ENCODE measurements at places on chromosomes 2 and 18.

DNA sequence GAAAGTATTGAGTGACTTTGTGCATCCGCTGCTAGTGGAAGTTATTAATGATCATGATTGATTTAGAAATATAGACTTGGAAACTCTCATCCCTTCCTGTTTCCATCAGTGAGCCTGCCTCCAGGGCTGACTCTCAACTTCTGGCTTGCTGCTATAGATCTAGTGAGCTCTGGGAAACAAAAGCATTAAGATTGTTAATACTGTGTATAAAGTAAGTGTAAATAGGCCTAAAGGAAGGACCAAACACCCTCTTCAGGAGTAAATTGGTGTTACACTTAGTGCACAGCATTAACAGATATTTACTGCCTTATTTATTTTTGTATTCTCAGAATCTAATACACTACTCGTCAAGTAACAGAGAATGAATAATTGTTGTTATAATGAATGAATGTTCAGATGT lies 285.6 kb downstream of the THSD7B start:
- DNase-seq = no peak

DNA sequence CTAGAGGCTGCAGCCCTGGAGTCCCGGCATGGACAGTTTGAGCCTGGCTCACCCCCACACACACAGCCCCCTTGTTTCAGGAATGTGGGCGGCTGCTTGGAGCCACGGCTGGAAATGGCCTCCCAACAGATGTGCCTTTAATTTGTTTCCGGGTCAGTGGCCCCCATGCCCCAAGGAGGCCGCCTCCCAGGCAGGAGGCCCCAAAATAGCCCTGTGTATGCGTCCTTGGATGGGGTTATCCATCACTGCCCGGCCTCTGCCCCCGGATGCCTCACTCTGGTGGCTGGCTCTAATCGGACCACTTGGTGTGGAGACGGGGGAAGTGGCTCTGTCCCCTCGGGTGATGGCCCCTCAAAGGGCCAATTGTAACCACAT lies 151.9 kb upstream of the MYCN start:
- no peak for DNase-seq

- no peak for DNase-seq
These were observed 172.7 kb downstream of the SETBP1 start for GRCh38 chr18:44853430-44853829.

GRCh38 chr2:230781130-230781797 lies 68.6 kb downstream of the CAB39 start:
- DNase-seq = no peak

DNA sequence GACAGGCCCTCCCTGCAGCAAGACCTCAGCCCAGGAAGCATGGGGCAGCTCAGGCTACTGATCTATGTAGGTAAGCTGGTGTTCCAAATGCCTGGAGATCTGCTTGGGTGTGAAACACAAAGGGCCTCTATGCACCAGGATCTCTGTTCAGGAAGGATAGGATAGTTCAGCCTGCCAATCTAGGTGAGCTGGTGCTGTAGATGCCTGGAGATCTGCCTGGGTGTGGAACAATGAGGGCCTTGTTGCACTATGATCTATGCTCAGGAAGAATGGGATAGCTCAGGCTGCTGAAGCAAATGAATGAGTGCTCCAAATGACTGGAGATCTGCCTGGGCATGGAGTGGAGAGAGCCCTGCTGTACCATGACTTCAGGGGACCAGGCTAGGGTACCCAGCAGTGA lies 48.9 kb upstream of the MYL1 start:
- no peak for DNase-seq

DNA sequence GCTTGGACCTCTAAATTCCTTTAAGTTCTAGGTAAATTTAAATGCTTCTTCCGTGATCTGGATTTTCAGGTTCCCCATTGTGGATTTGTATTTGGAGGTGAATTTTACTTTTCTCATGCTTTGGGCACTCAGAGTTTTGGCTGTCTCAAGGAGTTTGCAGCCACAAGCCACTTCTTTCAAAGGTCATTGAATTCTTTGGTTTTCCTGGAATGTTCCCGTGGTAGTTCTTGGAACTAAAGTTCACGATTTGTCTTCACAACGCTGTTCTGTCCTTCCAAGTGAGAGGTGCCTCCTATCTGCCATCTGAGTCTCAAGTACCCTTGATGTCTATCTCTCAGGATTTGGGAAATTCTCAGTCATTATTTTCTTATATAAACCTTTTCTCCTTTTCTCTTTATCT lies 1438.7 kb upstream of the ZEB2 start:
- DNase-seq = no peak

GRCh38 chr2:187493877-187494568 lies 46.0 kb upstream of the CALCRL start:
- DNase-seq = no peak

DNA sequence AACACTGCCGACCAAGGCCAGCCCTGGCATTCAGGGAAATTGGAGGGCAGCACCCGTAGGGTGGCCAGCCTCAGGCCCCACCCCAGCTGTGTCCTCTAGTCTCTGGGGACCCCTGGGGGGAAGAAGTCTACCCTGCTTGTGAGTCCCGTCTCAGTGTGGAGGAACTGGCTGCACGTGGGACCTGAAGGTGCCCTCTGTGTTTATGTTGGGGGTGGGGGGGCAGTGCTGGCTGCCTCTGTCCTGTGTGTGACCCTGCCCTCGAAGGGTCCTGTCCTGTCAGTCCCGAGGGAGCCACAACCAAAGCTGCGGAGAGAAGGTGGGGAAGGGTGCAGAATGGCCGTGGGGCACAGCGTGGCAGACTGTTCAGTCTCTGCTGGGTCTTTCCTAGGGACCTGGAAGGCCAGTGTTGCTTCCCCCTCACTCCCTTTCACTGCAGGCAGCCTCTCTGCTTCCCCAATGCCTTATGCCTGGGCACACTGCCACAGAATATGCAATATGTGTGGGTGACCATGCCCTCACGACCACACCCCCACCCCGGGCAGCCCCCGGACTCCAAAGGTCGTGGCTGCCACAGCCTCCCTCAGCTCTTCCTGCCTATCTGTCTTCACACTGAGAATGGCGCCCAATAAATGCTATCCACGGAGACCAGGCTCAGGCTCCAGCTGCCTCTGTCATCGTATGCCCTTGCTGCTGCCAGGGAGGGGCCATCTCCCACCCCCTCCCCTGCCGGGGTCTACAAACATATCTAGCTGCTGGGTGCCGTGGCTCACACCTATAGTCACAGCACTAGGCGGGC lies 33.3 kb upstream of the SLC35F6 start:
- no peak for DNase-seq

- DNase-seq = no peak
These were observed 3.2 kb downstream of the PIGN start for GRCh38 chr18:62183578-62184195.

DNA sequence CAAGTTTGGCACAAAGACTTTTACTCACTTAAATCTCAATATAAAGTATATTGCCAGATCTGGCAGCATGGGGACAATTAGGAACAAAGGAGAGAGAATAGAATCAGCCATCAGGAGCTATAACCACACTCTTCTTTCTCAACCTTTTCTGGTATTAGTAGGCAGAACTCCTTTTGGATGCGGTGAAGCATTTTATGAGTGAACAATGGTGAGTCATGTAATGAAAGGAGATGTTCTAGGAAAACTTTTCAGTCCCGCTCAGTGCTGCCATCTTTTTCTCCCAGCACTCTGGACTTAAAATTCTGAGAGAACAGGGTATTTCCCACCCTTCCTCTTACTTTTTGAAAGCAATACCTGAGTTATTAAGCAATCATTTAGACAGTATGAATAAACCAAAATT lies 32.2 kb downstream of the PLEKHA3 start:
- no peak for DNase-seq

DNA sequence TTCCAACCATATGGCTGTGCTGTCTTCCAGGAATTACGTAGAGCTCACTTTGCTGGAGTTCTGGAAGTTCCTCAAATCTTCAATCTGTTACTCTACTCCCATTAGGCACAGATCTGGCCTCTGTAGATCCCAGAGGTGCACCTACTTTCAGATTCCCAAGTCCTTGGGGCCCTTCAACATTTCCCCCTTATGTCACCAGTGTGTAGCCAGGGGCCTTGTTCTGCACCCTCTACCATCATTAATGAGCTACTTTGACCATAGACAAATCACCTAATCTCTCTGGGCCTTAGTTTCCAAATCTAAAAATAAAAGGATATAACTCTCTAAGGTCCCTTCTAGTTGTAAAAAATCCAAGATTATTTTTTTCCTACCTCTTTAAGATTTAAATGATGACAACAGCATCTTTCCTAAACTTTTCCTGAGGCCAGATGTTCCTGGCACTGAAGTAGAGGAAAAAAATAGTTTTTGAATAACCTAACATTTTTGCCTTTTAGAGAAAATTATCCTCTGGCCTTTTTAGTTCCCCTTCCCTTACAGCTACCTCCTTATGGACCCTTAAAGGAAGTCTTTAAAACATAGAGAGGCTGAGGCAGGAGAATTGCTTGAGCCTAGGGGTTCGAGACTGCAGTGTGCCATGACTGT lies 31.0 kb upstream of the WIPF1 start:
- DNase-seq = no peak

DNA sequence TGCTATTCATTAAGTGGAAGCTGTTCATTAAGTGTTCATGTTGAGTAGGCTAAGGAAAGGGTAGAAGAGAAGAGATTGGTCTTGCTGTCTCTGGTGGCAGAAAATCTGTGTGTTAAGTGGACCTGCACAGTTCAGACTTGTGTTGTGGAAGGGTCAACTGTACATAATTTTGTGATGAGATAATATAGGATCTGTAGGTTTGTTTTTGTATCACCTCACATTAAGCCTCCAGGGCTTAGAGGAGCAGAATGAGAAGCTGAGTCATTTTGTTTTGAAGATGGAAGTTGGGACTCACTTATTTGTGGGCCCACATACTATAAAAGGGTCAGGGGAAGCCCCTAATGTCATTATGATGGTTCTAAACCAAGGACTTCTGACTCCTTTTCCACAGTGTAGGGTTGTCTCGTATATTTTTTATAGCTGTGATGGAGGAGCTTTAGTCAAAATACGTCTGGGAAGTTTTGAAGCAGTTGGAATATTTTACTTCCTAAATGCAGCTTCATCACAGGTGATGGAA lies 18.2 kb downstream of the PMS1 start:
- no peak for DNase-seq

DNA sequence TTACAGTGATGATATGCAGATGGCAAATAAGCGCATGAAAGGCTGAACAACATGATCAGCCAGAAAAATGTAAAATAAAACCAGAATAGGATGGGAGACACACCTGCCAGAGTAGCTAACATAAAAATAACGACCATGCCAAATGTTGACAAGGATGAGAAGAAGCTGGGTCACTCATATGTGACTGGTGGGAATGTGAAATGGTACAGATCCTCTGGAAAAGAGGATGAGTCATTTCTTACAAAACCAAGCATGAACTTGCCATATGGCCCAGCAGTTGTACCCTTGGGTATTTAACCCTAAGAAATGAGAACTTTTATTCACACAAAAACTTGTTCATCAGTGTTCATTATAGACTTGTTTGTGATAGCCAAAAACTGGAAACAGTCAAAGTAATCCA lies 143.8 kb downstream of the SH3BP4 start:
- DNase-seq = no peak

GRCh38 chr2:75920859-75921551 lies 210.3 kb upstream of the GCFC2 start:
- DNase-seq = no peak

- DNase-seq = no peak
These were observed 37.9 kb upstream of the RPL31 start for GRCh38 chr2:100964222-100964621.

All from HuH-7.5 (cell line).